Lung microvascular endothelial cell (primary cell): ENCODE measurements at places on chromosomes 6 and 20. TPM values are rescaled to one million over a fixed set of nuclear protein-coding genes. Genes with fewer than 3 reads are reported as not detected.

DNA sequence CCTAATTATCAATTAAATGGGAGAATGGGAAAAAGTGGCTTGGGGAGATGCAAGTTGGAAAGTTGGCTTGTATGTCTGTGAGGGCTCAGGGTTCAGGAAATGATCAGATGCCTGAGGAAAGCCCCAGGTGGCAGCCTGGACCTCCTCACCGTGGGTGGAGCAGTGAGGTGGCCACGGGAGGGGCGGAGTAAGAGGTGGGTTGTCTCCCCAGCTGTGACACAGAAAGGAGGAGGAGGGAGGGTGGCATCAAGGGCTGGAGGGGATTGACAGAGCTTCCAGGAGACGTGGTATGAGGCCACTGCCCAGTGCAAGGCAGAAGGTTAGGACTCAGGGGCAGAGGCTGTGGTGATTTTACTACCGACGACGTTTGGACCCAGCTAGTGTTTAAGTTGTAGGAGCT is 672.2 kb downstream of the PRKN start:
- no peak for DNase-seq

GRCh38 chr6:127877231-127877630 is 23.6 kb downstream of the THEMIS start:
- no peak for DNase-seq

Gene CNBD2
- 3.3 and 5.6 TPM in 2 replicates for total RNA-seq

DNA sequence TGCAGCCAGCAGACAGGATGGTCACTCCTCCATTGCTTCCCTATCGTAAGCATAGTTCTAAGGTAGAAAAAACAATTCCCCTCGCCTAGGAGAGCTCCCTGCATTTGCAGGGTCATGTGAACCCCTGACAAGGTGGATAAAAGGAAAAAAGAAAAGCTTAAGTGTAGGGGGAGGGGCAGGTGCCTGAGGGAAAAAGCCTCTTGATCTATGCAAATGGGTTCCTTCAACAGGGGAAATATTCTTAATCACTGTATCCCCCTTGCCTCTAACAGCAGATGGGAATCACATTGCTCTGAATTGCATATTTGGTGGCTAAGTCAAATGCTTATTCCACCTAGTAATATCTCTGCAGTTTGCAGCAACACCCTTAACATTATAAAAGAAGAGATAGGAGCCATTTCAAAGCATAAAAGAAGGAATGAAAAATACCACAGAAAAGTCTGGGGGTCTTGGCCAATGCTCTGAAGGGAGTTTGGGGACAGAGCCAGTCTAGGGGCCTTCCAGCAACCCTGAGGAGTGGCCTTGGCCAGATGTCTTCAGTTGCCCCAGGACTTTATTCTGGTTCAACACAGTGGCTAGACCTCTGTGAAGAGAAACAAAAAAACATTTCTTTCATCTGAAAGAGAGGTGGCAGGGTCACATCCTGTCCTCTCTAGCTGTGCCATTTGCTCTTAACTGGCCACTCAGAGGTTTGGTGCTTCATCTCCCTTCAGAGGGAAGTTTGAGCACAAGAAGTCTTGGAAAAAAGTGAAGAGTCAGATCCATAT is 660.4 kb upstream of the GJE1 start:
- DNase-seq: no peak

Gene PPIL6
- 0.22 and 0.60 TPM in 2 replicates for total RNA-seq

Gene RAET1E
- total RNA-seq: under 0.01 TPM in 1 of 2 replicates, not detected in the other

DNA sequence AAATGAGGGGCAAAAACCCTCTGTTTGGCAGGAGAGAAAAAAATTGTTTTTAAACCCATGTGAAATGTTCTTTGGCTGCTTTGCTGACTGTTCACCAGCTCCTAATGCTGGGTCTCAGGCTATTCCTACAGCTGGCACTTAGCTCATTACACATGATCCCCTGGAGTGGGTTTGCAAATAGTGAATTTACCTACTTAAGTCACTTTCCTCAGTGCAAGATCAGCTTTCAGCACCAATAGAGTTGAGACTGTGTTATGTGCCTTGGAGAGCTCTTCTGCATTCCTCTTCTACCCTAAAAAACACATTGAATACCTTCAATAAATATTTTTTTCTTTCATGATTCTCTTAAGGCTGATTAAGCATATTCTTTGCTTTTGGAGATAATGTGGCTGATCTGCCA is 58.4 kb upstream of the PRDM1 start:
- no peak for DNase-seq

DNA sequence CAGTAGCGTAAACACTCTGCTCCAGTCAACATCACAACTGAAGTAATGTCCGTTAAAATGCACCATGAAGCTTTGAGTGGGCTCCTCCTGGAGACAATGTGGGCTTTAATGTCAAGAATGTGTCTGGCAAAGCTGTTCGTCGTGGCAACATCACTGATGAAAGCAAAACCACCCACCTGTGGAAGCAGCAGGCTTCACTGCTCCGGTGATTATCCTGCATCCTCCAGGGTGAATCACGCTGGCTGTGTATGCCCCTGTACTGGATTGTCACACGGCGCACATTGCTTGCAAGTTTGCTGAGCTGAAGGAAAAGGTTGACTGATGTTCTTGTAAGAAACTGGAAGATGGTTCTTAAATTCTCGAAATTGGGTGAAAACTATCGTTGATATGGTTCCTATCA is 128.5 kb downstream of the MOXD1 start:
- DNase-seq: no peak

DNA sequence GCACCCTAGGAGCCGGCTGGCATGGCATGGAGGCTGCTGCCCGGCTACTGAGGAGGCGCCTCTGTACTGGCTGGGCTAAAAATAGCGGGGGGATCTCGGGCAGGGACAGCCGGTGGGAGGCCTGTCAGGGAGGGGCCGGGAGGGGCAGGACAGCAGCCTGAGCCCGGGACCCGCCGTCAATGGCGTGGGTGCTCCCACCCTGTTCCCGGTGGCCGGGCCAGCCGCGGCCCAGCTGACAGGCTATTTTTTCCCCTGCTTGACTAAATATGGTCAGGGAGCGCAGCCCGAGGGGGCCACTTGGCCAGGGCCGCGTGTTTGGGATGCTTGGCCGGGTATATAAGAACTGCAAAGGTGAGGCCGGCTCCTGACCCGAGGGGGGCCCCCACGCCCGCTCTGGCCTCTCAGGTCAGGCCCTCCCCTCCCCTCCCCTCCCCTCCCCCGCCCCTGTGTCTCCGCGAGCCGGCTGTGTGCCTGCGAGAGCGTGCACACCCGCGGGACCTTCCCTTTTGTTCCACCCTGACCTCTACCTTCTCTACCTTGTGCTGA is 74.4 kb upstream of the GATA5 start:
- no peak for DNase-seq

DNA sequence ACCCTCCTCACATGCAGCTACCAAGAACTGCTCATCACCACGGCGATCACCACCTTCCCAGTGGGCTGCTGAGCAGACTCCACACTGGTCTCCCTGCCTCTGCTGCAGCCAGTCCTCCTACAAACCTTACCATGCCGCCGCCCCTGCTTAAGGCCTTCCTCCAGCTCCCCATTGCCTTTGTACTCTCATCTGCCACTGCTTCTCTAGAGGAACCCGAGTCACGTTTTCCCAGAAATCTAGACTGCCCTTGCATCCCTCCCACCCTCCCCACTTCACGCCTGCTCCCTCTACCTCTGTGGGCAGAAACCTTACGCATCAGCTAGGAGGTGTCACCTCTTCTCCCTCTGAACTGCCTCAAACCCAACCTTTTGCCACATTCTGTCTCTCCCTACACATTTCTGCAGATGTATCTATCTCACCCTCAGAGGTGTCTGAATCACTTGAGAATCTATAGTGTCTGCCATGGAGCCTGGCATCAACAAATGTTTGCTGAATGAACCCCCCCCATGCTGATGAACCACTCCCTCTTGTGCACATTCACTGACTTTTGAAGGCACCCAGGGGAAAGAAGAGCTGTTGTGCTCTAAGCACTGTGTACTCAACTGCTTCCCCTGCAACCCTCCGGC is 4.3 kb downstream of the E2F1 start:
- no peak for DNase-seq

Gene HLA-DRB1
- total RNA-seq: 0.40 and 1.5 TPM in 2 replicates

- no peak for DNase-seq
These were observed 989.0 kb upstream of the MANEA start for GRCh38 chr6:94588301-94588700.
